CD4-positive, alpha-beta T cell treated with Interleukin-17A for 4 hours (primary cell): ENCODE measurements at places on chromosomes 7 and 10.

- DNase-seq, result no peak
These were observed 457.5 kb downstream of the KCNMA1 start for GRCh38 chr10:77180104-77180503.

GRCh38 chr7:84231157-84231556, 36.6 kb upstream of the SEMA3A start:
- no peak for DNase-seq

- no peak for DNase-seq
These were observed 9.2 kb downstream of the MKI67 start for GRCh38 chr10:128116851-128117615.

DNA sequence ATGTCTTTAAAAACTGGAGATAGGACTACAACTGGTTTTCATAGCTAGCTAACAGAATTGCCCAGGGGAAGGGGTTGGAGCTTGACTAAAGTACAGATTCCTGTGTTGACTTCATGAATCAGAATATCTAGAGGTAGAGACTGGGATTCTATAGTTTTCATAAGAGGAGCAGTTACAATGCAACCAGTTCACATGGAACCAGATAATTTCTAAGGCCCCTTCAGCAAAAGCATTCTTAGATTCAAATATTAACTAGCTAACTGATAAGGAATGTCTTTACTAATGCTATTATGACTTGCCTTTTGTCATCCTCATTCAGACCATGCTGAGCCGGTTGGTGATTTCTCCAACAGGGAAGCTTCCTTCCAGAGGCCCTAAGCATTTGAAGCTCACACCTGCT, 5.7 kb downstream of the WEE2 start:
- no peak for DNase-seq

GRCh38 chr7:3073763-3074458, 30.2 kb upstream of the CARD11 start:
- no peak for DNase-seq

GRCh38 chr7:4549681-4550080, 132.4 kb upstream of the FOXK1 start:
- DNase-seq, result no peak

DNA sequence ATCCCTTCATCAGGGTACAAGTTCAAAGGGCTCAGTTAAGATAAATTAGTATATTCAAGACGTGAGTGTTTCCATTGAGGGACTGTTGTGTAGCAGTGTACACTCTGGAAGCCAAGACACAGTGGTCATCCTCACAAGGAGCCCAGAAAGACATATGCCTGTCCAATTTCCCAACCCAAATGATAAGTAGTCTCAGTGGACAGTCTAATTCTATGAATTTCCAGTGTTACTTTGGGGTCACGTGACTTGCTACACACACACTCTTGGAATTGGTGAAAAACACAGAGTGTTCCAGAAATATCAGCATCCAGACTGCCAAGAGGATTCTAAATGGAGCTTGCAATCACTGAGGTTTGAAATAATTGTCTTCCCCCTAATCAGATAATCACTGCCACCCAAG, 365.1 kb downstream of the WDR11 start:
- no peak for DNase-seq
